Activated T-cell treated with anti-CD3 and anti-CD28 coated beads, Interleukin-2, amount 50 U/mL, for 72 hours (primary cell): ENCODE measurements at places on chromosomes 11 and 22. TPM values are rescaled to one million over a fixed set of nuclear protein-coding genes. Genes with fewer than 3 reads are reported as not detected.

The SPI1 gene
- 0.55 TPM for total RNA-seq

The SLC22A9 gene
- total RNA-seq = not detected

The TMEM45B gene
- 2.5 TPM for total RNA-seq

The OR51B4 gene
- not detected for total RNA-seq

The PIWIL4 gene
- total RNA-seq = 1.6 TPM

The MMP27 gene
- not detected for total RNA-seq

The DNAJB7 gene
- not detected for total RNA-seq

The SCN4B gene
- 0.53 TPM for total RNA-seq

The APOL3 gene
- 55.6 TPM for total RNA-seq
